A172 (cell line): ENCODE measurements at places on chromosomes 6 and 20. TPM values are rescaled to one million over a fixed set of nuclear protein-coding genes. Genes with fewer than 3 reads are reported as not detected.

DNA sequence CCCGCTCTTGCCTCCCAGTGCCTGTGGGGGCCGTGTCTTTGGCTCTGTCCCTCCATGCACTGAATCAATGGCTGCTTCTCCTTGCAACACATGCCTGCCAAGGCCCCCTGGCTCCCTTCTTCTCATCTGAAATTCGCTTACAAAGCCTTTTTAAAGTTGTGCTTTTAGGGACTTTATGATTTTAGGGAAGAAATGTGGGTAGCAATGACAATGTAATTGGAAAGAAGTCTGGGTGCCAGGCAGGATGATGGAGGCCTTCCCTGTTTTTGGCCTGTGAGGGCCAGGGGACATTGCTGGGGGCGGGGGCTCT is 151.3 kb upstream of the RNF24 start:
- DNase-seq, result no peak

GRCh38 chr6:85506441-85507093 is 56.7 kb downstream of the NT5E start:
- DNase-seq, result no peak

GRCh38 chr20:52965380-52965779 is 6.8 kb upstream of the TSHZ2 start:
- DNase-seq, result no peak

GRCh38 chr20:23143986-23144690 is 58.0 kb upstream of the CD93 start:
- no peak for DNase-seq

DNA sequence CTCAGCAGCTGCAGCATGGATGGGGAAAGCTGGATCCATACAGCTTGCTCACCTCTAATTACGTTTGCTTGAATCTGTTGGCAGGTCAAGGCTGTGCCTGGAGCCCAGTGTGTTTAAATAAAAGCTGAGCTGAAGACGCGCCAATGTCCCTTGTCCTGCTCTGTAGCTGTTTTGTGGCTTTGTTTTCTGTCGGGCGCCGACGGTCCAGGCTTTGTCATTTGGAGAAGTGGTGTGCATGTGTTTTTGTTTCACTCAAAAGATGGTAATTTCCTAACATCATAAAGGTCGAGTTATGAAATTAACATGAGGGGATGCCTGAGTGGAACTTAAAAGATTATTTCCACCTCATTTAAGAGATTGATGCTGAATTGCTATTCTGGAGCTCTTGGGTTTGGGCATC is 107.6 kb downstream of the SLC24A3 start:
- DNase-seq, result no peak

- DNase-seq, result no peak
These were observed 238.8 kb upstream of the ECI2 start for GRCh38 chr6:4374216-4374615.

- no peak for DNase-seq
These were observed 31.9 kb upstream of the TCP11 start for GRCh38 chr6:35173044-35173426.

GRCh38 chr6:46734867-46735719 is at the start of gene PLA2G7:
Gene PLA2G7, minus strand, starts transcription at chr6:46735375. Its CDS starts 12,484 bp downstream, at chr6:46722891.
- no peak for DNase-seq

GRCh38 chr6:170561555-170561954 is 7.4 kb downstream of the TBP start:
- DNase-seq, result no peak

- DNase-seq, result no peak
These were observed 40.8 kb upstream of the MAN1A1 start for GRCh38 chr6:119390247-119390793.

LHFPL5 gene
- total RNA-seq, result not detected in 2 replicates

DNA sequence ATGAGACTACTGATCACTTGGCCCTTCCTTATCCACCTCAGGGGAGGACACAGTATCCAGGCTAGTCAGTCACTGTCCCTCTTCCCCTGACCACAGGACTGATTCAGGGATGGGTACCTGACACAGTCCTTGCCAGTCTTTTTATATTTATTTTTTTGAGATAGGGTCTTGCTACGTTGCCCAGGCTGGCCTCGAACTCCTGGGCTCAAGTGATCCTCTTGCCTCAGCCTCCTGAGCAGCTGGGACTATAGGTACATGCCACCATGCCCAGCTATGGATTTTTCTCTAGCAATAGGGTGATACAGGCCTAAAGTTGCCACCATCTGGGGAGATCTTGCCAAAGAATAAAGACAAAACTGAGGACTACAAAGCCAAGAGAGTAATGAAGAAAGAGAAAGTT is 10.2 kb downstream of the TUBB2B start:
- DNase-seq, result no peak

GRCh38 chr20:34052414-34052813 is 58.7 kb downstream of the RALY start:
- no peak for DNase-seq

GRCh38 chr6:18501663-18502013 is 114.5 kb downstream of the RNF144B start:
- peak; percentile 21 for DNase-seq

- no peak for DNase-seq
These were observed 39.4 kb upstream of the FABP7 start for GRCh38 chr6:122740091-122740490.

- no peak for DNase-seq
These were observed 66.9 kb downstream of the GMPR start for GRCh38 chr6:16305246-16305725.

- no peak for DNase-seq
These were observed 750.0 kb upstream of the CITED2 start for GRCh38 chr6:140124498-140124897.

- DNase-seq, result no peak
These were observed 11.8 kb upstream of the FERMT1 start for GRCh38 chr20:6134592-6134991.

DNA sequence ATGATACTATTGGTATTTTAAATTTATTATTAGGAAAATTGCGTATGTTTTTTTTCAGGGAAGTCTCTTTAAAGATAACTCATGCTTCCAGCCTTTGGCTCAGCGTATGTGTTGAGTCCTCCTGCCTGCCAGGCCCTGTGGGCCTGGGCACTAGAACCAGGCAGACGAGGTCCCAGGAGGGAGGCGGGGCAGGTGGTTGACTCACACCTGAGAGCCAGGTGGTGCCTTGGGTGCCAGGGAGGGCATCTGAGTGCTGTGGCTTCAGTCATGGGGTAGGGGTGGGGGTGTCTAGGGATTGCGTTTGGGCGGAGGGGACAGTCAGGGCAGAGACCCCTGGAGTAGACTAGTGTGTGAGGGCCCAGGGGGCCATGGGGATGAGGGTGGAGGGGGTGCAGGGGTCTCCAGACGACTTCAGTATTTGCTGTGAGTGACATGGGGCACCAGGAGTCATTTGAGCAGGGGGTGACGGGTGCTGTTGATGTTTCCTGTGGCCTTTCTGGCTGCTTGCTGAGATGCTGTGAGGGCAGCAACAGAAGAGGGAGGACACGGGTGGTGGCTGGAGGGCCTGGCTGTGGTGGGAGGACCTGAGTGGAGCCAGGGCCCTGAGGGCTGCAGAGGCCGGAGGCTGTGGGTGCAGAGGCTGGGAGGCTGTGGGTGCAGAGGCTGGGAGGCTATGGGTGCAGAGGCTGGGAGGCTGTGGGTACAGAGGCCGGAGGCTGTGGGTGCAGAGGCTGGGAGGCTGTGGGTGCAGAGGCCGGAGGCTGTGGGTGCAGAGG is 14.8 kb upstream of the ADRM1 start:
- no peak for DNase-seq
